ENCODE measurements at places on chromosomes 2 and 18.

DNA sequence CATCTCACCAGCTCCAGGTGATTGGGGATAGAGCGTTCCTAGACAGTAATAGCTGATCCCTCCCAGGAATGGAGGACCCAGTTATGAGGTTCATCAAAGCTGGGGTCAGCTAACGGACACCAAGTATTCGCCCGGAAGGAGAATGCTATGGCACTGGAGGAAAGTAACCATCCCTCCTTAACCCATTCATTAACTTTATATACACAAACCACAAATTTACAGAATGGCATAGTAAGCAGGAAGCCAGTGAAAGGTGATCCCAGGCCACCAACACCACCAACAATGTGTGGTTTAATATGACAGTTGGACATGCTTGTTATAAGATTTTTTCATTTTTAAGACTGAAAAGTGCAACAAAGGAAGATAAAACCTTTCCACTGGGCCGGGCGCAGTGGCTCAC, 55.3 kb upstream of the CHMP1B start:
- DNase-seq, result no peak

DNA sequence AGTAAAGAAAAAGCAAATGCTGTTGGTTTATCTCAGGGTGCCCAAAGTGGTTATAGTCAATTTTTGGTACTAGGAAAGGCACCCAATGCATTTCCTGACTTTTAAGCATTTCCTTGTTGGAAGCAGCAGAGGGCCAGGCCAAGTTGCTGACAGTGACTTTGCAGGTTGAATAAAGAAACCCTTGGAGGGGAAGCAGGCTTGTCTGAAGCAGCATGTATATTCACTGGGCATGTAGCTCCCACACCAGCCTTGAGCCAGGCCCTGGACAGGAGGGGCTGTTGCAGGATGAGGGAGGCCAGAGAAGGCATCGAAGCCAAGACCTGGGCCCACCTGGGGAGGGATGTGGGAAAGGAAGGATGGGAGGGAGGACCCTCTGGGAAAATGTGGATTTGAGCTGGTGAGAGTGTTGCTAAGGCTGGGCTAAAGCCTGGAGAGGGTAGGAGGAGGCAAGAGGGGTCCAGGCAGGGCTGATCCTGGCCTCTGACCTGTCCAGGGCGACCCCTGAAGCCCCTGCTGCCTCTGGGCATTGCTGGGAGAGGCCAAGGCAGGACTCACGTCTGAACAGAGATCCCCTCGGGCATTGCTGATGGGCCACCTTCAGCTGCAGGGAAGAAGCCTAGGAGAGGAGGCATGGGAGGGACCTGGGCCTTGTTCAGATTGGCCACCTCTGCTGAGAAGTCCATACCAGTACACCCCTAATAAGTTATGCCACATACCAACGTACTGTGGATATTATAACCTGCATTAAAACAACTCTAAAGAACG, 79.6 kb downstream of the STPG4 start:
- DNase-seq, result no peak

GRCh38 chr2:26011990-26012856, 21.7 kb upstream of the RAB10 start:
- no peak for DNase-seq

GRCh38 chr2:38485734-38486133, 108.7 kb upstream of the ATL2 start:
- no peak for DNase-seq

- no peak for DNase-seq
These were observed 290 bp downstream of the PSMG2 start for GRCh38 chr18:12703096-12703567.

- no peak for DNase-seq
These were observed 31.9 kb downstream of the SNORC start for GRCh38 chr2:232901736-232902578.

DNA sequence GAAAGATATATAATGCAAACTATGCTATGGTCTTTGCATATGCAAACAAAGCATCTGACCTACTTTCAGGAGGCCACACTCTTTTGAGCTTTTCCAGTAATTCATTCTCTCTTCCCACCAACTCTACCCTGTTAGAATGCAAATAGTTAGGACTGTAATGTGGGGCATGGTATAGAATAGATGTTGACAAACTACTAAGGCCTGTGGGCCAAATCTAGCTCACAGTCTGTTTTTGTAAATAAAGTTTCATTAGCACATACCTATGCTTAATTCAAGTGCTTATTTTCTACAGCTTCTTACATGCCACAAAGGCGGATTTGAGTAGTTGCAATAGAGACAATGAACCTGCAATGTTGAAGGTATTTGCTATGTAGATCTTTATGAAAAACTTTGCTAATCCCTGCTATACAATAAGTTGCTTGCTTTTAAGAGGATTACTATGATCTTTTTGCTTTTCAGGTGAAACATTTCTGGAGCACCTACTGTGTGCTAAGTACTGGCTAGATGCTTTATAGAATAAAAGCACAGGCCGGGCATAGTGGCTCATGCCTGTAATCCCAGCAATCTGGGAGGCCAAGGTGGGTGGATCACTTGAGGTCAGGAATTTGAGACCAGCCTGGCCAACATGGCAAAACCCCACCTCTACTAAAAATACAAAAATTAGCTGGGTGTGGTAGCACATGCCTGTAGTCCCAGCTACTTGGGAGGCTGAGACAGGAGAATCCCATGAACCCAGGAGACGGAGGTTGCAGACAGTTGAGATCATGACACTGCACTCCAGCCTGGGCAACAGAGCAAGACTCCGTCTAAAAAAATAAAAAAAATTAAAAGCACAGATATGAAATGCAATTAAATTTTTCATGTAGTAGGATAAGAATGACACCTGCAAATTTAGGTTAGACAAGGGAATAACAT, 267.8 kb downstream of the DPP10 start:
- DNase-seq, result no peak

- DNase-seq, result no peak
These were observed 102.9 kb downstream of the SPTBN1 start for GRCh38 chr2:54559006-54559445.

GRCh38 chr2:230601510-230601909, 111.1 kb upstream of the CAB39 start:
- no peak for DNase-seq

GRCh38 chr2:241035142-241035817, 36.9 kb downstream of the SNED1 start:
- no peak for DNase-seq

- DNase-seq, result no peak
These were observed 193.4 kb upstream of the RMP24 start for GRCh38 chr18:35778850-35779627.

DNA sequence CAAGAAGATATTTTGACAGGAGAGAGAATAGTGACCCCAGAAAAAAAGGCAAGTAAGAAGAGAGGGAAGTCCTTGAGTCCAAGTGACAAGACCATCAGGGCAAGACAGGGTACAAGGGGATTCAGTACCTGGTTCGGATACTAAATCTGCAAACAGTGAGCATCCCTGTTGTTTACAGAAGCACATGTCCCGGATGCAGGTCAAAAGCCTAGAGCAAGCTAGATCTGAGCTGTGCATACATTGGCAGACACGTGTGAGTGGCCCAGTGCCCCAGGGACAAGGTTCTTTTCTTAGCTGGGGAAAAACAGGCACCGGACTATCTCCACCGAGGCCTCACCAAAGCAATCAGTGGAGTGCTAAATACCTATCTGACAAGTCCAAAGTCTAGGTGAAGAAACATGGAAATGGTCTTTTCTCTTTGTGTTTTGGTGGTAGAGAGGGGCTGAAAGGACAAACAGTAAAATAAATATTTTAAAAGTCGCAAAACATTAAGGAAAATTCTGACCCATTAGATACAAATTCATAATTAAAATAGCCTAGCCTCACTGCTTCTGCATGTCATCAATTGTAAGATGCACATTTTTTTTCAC, 165.2 kb downstream of the SUCLG1 start:
- no peak for DNase-seq

GRCh38 chr2:2057125-2057721, 273.9 kb downstream of the MYT1L start:
- DNase-seq, result no peak

Data from nucleus accumbens (tissue), 56 donors.